ENCODE measurements at places on chromosomes 1 and 21.

- DNase-seq, result no peak
Measured at GRCh38 chr1:180632326-180633056, 669 bp downstream of the XPR1 start.

DNA sequence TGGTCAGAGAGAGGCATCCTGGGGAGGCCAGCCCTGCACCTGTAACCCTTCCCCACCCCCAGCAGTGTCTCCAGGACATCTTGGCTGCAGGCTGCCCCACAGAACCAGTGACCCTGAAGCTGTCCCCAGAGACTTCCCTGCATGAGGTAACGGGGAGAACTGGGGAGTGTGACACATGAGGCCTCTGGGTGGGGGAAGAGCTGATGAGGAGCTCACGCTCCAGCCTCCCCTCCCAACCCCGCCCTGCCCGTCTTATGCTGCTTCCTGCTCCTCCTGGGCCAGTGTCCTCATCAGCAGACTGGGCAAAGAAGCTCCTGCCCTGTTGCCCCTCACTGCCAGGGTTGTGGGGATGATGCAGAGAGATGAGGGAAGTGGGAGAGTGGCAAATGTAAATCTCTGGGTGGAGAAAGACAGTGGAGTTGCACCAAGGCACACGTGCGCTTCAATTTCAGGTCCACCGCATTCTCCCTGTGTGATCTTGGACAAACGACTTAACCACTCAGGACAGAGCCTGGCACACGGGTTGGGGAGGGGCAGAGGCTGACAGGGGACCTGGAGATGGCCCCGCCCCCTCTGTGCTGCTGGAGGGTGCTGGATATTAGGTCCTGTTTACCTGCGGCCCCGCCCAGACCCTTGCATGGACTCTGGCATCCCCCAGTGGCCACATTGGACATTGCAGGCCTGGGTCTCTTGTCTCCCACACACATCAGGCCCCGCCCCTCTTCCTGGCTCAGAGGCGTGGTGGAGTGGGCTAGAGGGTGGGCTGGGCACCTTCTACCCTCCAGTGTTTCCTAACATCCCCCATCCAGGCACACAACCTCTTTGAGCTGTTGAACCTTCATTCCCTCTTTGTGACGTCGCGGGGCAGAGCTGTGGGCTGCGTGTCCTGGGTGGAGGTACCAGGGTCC is 12.3 kb downstream of the CLCNKB start:
- DNase-seq, result no peak

DNA sequence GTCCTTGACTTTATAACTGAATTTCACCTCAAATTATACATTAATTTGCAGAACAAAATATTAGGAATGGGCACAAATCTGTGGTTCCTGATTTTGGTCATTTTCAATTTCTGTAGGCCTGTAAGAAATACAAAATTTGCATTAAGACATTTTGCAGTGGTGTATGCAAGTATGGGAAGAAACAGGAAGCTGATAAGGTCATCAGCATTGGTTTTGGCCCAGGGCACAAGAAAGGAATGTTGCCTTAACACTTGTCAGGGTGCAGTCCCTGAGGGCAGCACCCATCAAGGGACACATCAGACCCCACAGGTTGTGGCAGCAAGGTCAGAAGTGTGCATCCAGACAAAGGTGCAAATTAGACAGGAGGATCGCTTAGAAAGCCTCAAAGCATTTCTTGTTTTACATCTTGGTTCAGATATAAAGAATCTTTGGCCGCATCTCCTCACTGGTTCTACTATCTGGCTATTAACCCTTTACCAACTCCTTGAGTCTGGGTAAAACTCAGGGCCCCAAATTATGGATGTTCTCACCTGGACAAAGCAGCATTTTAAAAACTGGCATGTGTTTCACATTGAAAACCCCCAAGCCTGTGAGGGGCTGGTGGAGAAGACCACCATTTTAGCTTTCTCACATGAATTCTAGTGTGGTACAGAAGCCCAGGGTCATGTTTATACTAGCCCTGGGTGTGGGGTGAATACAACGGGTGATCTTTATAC is 182.4 kb downstream of the CDC7 start:
- DNase-seq, result no peak

DNA sequence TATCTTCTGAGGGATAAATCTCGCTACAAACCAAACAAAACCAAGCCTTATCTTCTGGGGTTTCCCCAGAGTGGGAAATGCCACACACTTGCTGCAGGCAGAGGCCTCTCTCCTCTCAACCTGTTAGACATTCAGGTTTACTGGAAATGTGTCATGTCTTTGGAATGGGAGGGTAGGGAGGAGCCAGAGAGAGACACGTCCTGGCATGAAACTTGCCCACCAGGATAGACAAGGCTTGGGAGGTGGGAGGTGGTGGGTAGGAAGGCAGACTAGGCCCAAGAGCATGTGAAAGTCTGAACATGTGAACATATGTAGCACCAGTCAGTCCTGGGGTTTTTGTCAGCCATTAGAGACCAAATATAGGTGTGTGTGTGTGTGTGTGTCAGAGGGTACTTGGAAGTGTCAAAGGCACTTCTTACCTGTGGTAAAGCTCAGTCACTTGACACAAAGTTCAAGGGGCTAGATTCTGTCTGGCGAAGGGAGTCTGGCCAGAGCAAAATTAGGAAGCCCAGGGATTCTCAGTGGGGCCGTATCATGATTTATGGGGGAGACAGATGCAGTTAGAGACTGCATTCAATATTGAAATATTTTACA is 32.4 kb upstream of the PIGC start:
- no peak for DNase-seq

DNA sequence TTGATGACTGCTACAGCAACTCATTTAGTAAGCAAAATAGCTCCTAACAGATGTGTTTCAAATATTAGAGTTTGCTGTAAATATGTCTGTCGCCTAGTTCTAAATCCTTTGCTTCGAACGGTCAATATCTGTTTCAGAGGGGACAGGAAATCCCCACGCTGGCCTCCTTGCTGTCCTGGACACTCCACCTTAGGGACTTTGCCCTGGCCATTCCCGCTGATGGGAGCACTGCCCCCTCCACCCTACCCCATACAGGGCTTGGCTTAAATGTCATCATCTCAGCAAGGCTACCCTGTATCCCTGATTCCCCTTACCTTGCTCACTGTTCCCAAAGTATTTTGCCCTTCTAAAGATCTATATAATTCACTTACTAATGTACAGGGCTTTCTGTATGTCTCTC is 86.1 kb upstream of the HIVEP3 start:
- DNase-seq, result no peak

Measured in GM04503 (cell line).